ENCODE measurements at places on chromosomes 3 and 15.

DNA sequence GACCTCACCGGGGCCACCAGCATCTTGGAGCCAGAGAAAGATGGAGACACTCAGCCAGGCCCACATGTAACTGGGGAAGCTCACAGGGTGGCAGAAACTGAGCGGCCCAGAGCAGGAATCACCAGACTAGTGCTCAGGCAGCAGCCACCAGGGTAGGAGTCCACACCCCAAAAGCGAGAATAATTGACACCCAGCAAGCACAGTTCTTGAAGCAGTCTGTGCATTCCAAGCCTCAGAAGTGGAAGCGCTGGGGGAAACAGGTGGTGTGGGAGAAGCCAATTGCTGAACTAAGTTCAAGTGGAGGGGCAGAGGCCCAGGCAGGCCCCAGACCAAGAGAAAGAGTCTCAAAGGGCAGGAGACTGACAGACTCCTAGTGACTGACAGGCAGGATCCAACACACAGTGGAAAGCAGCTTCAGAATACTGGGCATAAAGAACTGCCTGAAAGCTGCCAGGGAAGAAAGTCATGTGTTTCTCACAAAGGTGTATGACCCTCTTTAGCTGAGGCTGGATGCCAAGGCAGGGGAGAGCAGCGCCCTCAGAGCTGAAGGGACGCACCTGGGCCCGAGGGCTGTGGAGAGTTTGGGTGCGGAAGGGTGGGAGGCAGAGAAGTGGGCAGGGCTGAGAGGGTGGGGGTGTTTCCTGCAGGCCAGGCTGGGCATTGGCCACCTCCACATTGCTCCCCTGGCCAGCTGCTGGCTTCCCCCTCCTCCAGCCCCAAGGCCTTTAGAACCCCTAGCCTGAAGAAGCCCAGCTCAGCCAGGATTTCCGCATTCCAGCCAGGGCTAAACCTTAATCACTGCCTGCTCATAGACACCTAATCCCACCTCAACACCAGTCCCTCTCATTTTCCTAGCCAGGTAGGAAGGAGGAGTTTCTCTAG lies 7.7 kb downstream of the NT5DC2 start:
- DNase-seq = no peak

GRCh38 chr15:43294091-43294706 lies 27.5 kb upstream of the TGM5 start:
- DNase-seq = no peak

DNA sequence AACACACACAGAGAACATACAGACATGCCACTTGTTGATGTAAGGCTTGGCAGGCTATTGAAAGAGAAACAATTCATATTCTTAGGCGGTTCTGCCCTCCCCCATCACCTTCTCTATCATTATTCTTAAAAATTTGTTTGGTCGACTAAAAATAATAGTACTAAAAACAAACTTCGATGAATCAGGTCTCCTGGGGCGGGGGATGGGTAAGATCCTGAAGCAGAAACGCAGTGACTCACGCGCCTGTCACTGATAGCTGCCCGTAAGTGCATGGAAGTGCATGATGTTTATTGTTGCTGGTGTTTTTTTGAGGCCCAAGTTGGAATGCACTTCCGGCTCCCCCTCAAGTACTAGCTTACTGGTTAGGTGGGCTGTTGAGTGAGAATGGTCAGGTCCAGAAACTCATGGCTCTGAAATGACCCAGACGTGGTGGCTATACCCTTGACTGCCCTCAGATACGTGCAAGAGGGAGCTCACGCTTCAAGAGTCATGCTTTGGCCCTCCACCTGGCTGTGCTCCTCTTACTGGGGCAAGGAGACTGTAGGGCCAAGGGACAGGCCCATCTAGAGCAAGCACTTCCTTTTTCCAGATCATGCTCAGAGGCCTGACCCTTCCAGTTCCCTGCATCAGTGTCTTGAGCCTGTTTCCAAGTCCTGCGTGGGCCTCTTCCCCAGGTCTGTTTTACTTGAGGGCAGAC lies 10.9 kb downstream of the SMAD3 start:
- no peak for DNase-seq

- no peak for DNase-seq
Observed at GRCh38 chr3:172014145-172014544, 25.2 kb upstream of the FNDC3B start.

DNA sequence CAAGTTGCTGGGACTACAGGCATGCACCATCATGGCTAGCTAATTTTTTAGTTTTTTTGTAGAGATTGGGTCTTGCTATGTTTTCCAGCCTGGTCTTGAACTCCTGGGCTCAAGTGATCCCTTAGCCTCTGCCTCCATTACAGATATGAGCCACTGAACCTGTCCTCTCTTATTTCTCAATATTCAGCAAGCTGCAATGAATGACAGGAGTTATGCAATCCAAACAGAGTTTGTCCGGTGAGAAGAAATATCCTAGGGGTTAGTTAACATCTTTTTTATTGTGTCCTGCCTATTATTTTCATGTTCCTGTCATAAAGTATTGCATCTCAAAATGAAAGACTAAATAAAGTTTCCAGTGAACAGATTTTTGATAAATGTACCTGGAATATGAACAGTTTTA lies 1161.4 kb downstream of the OTOL1 start:
- no peak for DNase-seq

GRCh38 chr15:81858586-81858985 lies 187.2 kb downstream of the MEX3B start:
- DNase-seq = no peak

GRCh38 chr3:168212664-168213285 lies 117.1 kb upstream of the GOLIM4 start:
- DNase-seq = no peak

- DNase-seq = no peak
Observed at GRCh38 chr3:141877911-141878310, 1.5 kb downstream of the ATP1B3 start.

GRCh38 chr15:52018244-52018643 lies 775 bp upstream of the MAPK6 start:
- no peak for DNase-seq

DNA sequence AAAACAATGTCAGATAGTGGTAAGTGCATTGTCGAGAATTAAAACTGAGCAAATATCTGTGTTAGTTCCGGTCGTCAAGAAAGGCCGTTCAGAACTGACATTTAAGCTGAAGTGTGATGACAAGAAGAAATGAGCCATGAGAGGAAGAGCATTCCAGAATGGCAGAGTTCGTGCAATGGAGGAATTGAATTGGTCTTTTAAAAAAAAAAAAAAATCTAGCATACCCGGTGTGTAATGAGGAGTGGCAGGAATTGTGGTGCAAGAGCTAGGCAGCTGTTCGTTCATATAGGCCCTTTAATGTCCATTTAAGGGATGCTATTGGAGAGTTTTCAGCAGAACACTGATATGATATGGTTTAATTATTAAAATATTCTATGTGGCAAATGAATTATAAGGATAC lies 2.6 kb upstream of the GBE1 start:
- DNase-seq = no peak

DNA sequence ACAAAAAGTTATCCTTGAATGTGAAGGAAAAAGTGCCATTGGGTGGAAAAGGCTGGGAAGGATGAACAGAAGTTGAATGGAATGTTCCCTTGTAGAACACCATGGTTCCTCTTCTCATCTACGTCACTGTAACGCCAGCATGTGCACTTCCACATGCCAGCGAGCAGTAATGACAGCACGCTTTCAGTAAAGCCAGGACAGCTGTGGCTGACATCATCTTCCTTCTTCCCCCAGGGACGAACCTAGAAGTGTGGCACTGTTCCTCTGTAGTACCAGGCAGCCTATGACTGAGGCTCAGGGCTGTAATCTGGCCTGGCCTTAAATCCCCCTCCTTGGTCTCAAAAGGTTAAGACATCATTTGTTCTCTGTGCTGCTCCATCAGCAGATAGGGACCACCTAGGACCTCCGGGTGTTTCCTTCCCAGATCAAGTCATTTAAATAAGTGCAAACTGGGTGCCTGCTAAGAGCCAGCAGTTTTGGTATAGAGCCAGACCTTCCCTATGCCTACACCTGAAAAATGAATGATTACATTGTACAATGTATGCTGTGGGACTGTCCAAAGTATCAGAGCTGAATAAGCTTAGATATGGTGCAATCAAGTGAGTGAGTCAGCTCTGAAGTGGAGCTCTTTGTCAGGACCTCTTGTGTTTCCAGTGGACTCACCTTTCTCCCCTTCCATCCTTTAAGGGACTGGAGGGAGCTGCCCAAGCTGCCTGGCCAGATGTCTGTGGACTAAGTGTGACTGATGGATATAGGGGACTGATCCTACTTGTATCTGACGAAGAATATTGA lies 5.6 kb upstream of the SRPRB start:
- DNase-seq = no peak

DNA sequence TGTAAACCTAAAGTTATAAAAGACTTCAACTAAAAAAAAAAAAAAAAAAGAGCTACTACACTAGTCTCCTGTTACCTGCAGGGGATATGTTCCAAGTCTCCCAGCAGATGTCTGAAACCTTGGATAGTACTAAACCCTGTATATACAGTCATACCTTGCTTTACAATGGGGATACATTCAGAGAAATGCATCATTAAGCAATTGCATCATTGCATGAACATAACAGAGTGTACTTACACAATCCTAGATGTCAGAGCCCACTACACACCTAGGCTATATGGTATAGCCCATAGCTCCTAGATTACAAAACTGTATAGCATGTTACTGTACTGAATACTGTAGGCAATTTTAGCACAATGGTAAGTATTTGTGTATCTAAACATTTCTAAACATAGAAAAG lies 119.1 kb downstream of the GMPS start:
- DNase-seq = no peak

DNA sequence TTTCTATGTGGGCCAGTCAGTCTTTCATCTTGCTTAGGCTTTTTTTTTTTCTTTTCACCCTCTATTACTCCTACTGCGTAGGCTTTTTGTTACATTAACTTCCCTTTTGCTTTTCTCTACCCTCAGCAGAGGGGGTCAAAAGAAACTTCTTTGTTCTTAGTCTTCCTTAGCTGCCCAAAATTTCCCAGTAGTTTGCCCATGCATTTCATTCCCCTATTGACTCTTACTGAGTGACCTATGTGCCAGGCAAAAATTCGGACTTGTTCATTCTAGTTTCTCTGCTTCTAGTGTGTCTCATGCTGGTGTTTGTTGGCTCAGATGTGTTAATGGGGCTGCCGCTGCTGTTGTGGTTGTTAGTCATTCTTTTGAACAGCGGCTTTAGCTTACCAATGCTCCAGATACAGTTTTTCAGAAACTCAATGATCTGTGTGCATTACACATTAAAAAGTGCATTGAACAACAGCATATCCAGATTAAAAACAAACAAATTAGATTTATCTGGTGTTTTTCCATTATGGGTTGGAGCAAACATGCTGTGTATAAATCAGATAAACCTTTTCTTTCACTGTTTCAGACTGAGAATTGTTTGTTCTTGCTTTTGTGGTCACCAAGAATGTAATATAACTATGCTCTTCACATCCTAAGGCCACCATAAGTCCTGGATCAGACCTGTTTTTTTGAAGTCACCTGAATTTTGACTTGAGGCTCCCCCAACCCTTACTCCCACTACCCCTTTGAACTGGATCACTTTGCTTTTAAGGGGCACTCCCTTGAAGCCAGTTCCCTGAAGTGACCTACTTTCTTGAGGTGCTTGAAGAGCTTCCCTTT lies 43.1 kb downstream of the PDE8A start:
- no peak for DNase-seq

GRCh38 chr3:131541288-131541687 lies 38.5 kb upstream of the MRPL3 start:
- DNase-seq = no peak

DNA sequence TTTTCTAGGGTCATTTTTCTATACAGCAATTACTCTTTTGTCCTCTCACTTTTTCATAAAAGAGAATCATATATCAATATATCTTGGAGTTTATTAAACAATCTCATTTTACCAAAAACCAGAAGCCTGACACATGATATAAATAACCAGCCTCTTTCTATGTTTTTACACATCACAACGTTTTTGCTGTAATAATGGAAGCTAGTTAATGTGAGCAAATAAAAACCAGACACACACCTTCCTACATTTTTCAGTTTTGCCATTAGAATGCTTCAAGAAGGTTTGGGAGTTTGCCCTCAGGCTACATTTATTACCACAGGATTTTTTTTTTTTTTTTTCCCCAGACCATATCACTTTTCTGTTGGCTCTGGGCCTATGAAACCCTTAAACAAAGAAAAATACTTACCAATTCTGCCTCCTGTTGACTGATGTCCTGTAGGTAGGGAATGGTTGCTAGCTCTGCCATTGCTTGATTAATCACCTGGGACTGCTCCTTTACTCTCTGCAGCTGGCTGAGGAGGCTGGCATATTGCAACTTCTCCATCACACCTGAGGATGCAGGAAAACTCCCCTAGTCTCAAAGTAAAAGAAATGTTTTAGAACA lies 165.5 kb downstream of the ECT2 start:
- DNase-seq = no peak

DNA sequence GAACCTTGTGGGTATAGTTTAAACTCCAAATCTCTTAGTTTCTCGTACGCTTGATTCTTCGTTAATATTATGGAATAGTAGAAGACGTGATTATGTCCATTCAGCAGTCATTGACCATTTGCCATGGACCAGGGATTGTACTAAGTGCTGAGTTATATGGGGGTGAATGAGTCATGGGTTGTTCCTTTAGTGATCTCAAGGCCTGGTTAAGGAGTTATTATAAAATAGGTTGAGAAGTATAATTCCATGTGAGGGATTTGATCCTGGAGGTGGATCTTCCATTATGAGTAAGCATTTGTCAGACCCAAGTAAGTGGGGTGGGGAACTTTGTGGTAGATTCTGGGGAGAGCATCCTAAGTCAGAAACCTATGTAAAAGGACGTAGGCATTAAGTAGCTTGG lies 15.4 kb downstream of the NR2C2 start:
- DNase-seq = no peak

DNA sequence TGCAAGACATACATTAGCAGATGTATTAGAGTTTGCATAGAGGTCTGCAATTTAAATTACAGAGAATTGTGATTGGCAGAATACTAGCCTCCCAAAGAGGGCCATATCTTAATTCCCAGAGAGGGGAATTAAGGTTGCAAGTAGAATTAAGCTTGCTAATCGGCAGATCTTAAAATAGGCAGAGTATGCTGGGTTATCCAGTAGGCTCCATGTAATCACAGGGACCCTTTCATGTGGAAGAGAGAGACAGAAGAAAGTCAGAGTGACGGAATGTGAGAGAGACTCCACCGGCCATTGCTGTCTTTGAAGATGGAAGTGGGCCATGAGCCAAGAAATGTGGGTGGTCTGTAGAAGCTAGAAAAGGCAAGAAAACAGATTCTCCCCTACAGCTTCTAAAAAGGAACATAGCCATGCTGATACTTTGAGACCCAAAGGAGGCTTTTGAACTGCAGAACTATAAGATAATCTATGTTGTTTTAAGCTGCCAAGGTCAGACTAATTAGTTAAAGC lies 38.8 kb downstream of the IMPG2 start:
- no peak for DNase-seq

GRCh38 chr15:67796196-67797127 lies 28.8 kb upstream of the SKOR1 start:
- no peak for DNase-seq
